ENCODE measurements at places on chromosomes 16 and 17.

GRCh38 chr17:44338702-44339101 lies 6.4 kb upstream of the GRN start:
- no peak for DNase-seq
- no peak overlapping the region for H3K4me3 ChIP-seq
- no peaks in the 10 kb centered on the region for H3K36me3 ChIP-seq
- no peak overlapping the region for H3K27ac ChIP-seq

GRCh38 chr16:55349867-55350266 lies 25.9 kb downstream of the IRX6 start:
- H3K27ac ChIP-seq = no peak overlapping the region
- no peaks in the 10 kb centered on the region for H3K4me1 ChIP-seq
- H3K4me3 ChIP-seq = no peak overlapping the region
- H3K36me3 ChIP-seq = no peaks in the 10 kb centered on the region
- no peaks in the 10 kb centered on the region for H3K27me3 ChIP-seq
- no peak for DNase-seq

DNA sequence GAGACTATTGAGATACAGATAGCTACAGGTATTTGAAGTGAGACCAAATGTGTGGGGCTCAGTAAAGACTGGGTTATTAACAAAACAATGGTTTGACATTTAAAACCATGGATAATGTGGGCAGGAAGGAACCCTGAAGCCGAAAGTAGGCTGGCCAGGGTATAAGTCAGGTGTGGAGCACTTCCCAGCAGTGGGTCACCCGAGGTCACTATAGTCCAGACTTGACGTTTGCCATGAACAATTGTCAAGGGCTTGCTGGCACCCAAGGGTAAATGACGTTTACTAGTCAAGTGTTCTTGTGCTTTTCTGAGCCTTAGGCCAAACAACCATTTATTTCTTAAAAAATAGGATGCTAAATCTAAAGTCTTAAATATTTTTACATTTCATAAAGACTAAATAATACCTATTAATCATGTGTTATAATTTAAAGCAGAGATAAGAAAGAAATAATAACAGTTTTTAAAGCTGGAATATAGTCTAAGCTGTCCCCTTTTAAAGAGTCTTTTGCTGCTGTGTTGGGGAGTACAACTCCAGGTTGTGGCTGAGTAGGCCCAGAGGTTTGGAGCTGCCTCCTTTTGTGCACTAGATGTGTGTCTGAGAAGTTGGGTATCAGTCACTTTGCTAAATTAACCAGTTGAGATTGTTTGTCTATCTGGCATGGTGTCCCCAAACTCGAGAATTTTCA lies 15.7 kb downstream of the ALDH3A2 start:
- no peak overlapping the region for H3K27ac ChIP-seq
- peaks cover 4% of the 10 kb centered on the region for H3K36me3 ChIP-seq
- H3K4me3 ChIP-seq = no peak overlapping the region
- DNase-seq = no peak
- H3K4me1 ChIP-seq = no peaks in the 10 kb centered on the region

GRCh38 chr17:33858682-33859081 lies 396.4 kb upstream of the CCL2 start:
- H3K27me3 ChIP-seq = peaks cover 20% of the 10 kb centered on the region
- H3K4me3 ChIP-seq = no peak overlapping the region
- DNase-seq = no peak

DNA sequence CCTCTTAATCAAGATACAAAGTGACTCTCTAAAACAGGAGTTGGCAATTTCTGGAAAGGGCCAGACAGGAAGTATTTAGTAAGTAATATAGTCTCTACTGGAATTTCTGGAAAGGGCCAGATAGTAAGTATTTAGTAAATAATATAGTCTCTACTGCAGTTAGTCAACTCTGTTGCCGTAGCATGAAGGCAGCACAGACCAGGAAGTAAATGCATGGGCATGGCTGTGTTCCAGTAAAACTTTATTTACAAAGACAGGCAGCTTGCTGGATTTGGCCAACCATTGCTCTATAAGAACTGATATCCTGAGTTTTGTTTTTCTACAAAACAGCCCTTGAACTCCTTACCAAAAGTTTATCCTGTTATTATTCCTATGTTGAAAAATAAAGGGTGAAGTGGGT lies 16.9 kb downstream of the LDAF1 start:
- H3K36me3 ChIP-seq = no peaks in the 10 kb centered on the region
- H3K4me3 ChIP-seq = no peak overlapping the region
- no peaks in the 10 kb centered on the region for H3K27me3 ChIP-seq
- H3K4me1 ChIP-seq = no peaks in the 10 kb centered on the region
